Esophagus squamous epithelium (tissue), 5 donors: ENCODE measurements at places on chromosomes 7 and 10.
A peak's percentile ranks its signal among the peaks of the same experiment; 100 is the strongest.

GRCh38 chr10:86756511-86757112, at the start of gene BMPR1A:
BMPR1A (plus strand) TSS chr10:86756619; CDS start chr10:86876019, 119,400 bp downstream.
- peak; percentile 25 for DNase-seq

DNA sequence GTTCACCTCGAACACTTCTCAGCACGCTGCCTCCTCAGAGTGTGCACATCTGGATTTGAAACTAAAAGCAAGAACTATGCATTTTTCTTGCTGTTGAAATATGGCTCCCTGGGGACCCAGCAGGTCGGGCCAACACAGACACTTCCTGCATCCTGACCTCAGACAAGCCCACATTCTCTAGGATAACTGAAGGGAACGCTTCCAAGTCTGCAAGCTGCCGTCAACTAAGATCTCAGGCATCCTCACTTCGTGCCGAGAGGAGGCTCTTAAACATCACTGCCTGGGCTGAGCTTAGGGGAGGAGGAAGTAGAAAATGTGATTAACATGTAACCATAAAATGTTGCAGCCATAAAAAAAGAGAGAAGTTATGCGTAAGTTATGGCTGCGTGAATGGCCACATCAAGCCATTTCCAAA, 65.5 kb downstream of the PYROXD2 start:
- DNase-seq = no peak

DNA sequence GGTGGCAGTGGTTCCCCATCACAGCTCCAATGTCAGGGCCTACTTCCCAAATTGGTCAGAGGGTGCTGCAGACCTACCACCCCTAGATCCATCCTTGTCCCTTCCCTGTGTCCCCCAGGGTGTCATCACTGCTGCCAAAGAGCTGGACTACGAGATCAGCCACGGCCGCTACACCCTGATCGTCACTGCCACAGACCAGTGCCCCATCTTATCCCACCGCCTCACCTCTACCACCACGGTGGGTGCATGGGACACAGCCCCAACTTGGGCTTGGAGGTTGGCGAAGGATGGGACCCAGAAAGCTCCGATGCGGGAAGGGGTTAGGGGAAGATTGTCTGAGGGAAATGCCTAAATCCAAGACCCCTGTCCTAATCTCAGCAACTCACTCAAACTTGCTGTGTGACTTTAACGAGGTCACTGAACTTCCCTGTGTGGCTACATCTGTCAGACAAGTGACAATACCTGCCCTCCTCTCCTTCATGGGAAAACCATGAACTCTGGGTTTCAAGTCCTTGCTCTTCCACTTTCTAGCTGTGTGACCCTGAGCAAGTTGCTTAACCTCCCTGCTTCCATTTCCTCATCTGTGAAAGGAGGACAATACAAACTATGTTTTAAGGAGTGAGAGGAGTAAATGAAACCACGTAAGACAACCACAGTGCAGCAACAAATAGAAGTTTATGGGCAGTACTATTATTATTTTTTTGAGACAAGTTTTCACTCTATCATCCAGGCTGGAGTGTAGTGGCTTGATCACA, 4.9 kb upstream of the VSIR start:
- DNase-seq = no peak

DNA sequence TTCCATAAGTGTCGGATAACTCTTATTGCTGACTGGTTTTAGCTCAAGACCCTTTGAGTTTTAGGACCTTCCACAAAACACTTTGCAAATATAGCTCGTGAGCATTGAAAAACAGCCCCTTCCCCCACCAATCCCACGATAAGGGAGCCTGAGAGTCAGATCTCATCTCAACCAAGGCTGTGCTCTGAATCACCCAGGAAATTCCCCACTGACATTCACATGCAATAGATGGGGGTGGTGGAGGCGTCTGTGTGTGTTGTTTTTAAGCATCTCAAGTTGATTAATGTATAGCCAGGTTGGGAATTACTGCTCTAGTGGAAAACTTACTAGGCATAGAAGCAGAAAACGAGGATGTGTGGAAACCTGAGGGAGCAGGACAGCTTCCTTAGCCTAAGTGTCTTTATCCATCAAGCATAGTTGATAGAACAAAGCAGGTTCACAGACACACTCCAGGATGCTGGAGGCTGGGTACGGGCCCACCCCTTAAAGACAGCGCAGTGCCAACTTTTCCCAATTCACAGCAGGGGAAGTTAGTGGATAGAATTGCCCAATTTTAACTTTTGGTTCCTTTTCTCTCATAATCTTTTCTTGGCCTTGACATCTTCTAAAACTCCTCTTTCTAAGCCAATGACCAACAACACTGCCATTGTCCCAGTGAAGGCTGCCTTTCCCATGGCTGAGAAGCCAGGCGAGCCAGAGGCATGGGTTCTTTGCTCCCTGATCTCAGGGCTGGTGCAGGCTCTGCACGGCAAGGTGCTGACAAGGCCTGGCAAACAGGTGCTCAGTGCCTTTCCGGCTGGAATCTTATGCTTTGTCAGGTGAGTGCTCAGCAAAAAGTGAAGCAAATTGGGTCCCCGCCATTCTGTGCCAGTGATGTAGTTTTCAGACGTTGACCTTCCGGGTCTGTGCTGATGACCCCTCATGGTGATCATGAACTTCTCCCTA, 98.5 kb upstream of the INSIG1 start:
- DNase-seq = no peak

GRCh38 chr10:60236869-60237524, 152.7 kb downstream of the ANK3 start:
- peak; percentile 5 for DNase-seq

DNA sequence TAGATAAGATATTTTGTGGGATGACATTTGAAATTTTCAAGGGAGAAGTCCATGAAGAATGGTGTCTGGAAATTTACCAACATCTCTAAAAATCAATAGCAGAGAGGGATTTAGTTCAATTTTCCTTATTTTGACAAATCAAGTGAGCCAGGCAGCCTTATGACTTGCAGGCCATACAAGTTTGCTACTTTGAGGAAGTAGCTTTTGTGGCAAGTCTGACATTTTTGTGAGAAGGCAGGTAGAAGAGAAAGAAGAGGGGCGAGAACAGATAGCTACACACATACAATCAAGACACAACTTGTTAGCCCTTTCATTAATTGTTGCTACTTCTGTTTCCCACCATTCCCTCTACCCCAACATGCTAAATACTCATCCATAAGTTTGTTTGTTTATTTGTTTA, 74.5 kb upstream of the OIT3 start:
- no peak for DNase-seq

DNA sequence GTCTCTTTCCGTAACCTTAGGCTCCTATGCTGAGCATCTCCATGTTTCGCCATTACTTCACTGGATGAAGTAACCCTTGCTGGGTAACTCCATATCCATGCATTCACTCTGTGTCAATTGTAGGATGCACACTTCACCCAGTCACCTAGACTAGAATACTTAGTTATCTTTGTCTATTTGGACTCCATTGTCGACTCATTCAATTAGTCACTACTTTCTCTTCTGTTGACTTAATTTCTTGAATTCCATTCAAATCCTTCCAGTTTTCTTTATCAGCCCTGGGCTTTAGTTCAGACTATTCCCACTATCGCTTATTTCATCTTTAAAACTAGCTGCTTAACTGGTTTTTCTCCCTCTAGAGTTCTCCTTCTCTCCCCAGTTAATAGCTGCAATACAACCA, 111.3 kb upstream of the TNS3 start:
- DNase-seq = no peak

GRCh38 chr10:70778267-70778924, 6.8 kb downstream of the TBATA start:
- no peak for DNase-seq

DNA sequence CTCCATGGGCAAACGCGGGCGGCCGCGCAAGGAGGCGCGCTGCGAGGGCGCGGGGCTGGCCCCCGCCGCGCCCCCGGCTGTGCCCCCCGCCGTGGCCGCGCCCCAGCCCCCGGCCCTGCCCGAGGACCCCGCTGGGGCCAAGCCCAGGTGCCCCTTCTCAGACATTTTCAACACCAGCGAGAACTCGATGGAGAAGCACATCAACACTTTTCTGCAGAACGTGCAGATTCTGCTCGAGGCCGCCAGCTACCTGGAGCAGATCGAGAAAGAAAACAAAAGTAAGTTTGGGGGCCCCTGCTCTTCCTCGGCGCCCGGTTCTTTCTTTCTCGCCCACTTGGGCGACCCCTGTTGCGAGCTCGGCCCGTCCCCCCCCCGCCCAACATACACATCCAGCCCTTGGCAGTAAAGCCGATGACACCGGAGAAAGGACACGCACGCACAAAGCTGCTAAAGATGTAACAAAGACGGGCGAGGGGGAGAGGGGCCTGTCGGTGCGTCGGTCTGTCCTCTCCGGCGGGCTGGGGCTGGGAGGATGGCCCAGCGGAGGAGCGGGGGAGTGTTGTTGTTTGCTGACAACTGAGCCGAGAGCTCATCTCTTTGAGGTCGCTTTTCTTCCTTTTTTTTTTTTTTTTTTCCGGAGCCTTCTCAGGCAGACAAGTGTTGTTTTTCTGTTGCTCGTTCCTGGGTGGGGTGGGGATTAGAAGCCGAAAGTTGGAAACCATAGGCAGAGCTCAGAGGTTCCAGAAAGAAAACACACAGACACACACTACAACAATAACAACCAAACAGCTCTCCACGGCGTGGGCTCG, 604 bp downstream of the MXI1 start:
- DNase-seq = no peak

DNA sequence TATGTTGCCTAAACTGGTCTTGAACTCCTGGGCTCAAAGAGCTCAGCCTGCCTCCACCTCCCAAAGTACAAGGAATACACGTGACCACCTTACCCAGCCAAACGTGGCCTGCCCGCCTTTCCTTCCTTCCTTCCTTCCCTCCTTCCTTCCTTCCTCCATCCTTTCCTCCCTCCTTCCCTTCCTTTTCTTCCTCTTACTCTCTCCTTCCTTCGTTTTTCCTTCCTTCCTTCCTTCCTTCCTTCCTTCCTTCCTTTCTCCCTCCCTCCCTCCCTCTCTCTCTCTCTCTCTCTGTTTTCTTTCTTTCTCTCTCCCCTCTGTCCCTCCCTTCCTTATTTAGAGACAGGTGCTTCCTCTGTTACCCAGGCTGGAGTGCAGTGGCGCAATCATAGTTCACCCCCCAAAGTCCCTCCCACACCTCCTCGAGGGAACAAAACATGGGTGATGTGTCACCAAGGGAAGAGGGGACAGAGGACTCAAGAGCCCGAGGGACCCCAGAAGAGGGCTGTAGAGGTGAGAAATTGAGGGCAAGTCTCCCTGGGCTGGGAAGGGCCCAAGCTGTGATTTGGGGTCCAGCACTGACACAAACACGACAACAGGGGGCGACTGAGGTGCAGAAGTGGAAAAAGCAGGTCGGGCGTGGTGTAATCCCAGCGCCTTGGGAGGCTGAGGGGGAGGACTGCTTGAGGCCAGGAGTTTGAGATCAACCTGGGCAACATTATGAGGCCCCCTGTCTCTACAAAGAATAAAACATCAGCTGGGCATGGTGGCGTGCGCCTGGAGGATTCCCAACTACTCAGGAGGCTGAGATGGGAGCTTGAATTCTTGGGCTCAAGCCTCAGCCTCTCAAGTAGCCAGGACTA, 28.1 kb downstream of the EPHB4 start:
- no peak for DNase-seq

DNA sequence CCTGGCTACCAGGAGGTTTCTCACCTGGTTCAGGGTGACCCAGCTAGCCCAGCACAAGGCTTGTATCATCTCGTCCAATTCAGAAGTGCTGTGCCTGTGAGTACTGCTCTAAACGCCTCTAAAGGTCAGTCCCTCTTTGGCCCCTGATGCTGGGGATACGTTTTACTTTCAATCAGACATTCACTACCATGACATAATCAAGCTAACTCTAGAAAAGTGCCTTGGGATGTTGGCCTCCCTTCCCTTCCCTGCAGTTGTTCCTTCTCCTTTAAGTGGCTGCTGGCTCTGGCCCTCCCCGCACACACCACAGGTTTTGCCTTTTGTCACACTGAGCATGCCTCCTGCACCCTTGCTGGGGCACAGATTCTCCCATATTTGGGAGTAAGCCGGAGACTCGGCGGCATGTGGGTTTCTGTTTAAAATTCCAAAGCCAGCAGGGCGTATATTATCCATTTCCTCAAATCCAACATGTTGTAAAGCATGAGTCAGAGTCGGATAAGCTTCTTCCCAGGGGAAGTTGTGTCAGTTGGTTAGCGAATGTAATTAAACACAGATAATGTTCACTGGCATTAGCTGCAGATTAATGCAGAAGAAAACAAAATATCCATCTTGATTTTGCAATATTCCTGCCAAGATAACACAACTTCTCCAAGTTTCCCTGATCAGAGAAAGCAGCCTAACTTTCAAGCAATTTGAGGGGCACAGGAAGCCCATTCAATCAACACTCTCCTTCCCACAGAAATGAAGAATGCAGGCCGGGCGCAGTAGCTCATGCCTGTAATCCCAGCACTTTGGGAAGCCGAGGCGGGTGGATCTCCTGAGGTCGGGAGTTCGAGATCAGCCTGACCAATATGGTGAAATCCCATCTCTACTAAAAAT, 31.8 kb upstream of the VCL start:
- no peak for DNase-seq

DNA sequence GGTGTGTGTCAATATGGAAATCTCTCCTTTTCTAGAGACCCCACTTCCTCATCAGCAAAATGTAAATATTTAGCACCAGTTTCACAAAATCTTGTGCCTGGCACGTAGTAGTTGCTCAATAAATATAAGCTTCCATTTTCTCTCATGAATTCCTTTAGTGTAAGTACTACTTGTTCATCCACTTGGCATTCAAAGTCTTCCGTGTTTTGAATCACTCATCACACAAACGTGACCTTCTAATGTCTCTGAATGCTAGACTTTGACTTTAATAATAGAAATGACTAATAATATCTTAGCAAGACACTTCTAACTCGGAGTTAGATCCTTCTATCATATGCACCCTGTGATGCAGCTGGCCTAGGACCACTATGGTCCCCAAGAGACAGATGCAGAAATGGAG, 168.7 kb upstream of the ZNF32 start:
- no peak for DNase-seq

DNA sequence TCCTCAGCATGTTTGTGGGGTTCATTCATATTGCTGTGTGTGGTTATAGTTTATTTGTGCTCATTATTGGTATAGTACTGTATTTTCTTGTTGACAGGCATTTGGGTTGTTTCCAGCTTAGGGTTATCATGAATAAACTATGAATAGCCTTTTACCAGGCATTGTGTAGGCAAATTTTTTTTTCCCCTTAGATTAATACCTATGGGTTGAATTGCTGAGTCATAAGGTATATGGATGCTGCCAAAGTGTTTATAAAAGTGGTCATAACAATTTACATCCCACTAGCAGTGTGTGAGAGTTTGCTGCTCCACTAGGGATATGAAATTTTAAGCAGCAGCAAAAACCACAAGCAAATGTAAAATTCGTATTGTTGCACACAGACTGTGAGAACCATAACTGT, 175.0 kb downstream of the PLPP4 start:
- DNase-seq = no peak

DNA sequence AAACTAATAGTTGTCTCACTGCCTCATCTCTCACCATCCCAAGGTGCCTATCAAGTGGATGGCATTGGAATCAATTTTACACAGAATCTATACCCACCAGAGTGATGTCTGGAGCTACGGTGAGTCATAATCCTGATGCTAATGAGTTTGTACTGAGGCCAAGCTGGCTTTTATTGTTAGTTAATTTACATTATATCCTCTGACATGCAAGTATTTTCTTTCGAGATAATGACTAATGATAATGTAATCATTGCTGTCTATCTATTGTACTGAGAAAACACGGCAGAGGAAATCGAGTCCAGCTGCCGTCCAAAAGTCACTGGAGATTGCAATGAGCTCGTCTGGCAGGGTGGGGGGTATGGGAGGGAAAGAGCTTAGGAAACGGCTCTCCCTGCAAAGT, 172.4 kb upstream of the LANCL2 start:
- no peak for DNase-seq

- no peak for DNase-seq
Observed at GRCh38 chr7:12323415-12323814, 80.2 kb downstream of the VWDE start.
